ENCODE measurements at places on chromosomes 2 and 18.

DNA sequence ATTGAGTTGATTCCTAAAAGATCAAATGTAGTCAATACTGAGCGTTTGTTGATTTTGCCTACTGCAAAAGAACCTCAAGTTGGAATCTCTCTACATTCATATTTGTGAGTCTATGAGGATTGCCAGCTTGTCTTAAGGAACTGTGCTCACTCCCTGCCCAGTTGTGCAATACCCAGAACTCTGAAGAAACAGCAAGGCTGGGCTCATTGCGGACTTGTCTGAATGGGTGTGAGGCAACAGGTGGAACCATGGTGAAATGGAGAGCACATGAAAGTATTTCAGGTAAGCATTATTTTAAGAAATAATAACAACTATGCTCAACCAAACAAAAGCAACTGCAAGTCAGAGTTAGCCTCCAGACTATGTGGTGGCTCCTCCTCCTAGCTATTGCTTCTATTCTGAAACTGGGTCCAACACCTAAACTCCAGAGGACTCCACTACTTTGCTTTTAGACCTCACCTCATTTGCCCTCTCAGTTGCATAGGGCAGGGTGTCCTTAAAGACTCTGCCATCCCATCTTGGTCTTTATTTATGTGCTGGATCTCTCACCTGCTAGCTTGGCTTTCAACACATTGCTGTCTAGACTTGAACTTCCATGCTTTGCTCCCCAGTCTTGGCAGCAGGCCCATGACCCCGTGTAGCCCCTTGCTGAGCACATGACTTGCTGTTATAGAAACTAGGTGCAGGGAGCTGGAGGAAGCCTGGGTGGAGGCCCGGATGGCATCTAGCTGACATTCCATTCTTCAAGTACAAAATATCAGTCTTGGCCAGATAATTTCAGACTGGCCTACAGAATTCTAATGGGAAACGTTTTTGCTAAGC is 94.8 kb upstream of the ARL5A start:
- DNase-seq: peak; percentile 28

- peak; percentile 87 for DNase-seq
Observed at GRCh38 chr18:5466256-5466655, 77.5 kb downstream of the EPB41L3 start.

DNA sequence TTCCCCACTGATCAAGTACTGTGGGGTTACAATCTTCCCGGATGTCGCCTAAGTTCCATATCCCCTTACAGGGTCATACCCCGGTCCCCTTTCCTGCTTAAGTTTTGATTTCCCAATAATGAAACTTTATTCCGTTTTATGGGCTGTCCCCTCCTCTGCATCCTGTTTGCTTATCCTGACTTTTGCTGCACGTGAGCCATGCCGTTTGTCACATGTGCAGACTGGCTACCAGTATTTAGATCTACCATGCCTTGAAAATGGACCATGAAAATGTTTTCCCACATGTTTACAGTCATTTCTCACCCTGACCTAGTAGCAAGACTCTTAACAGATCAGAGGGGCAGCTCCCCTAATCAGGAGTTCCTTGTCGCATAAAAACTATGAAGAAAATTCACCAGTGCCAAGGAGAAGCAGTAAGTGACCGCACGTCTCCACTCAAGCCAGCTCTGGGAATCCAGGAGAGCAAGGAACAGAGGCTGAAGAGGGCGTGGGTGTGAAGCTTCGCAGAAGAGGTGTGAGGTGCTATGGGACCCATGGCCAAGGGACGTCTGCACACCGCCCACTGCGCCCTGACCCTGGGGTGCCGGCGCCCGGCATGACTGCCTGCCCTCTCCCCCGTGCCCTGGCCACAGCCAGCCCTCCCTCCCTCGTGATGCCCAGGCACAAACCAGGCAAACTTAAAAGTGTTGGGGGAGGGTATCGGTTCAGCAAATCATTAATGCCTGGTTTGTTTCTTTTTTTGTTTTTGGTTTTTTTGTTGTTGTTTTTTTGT is 440.8 kb upstream of the SALL3 start:
- no peak for DNase-seq

GRCh38 chr18:56545464-56545863 is 92.9 kb downstream of the TXNL1 start:
- no peak for DNase-seq

GRCh38 chr2:210531482-210531881 is 24.9 kb upstream of the CPS1 start:
- DNase-seq: no peak

GRCh38 chr2:232489516-232490220 is 2.0 kb upstream of the ECEL1 start:
- no peak for DNase-seq

DNA sequence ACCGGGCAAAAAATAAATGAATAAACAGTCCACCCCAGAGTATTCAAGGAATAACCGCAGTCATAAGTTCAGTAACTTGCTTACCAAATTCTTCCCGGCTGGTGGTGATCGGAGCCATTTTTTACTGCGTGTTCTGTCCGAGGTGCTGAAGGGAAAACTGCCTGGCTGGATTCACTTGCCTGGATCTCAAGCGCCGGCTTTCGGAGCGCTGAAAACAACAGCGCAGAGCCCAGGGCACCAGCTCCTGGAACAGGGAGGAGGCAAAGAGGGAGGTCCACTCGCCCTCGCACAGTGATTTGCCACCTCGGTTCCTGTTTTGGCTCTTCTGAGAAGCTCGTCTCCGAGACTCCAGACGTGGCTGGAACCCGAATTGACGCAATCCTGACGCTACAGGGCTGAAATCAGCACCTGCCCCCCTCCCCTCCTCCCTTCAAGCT is at the start of gene SYT4:
TSS of gene SYT4 (minus strand) at position 327 of the 437 bp plus-strand sequence. CDS start at position 118, 209 bp downstream.
- no peak for DNase-seq

DNA sequence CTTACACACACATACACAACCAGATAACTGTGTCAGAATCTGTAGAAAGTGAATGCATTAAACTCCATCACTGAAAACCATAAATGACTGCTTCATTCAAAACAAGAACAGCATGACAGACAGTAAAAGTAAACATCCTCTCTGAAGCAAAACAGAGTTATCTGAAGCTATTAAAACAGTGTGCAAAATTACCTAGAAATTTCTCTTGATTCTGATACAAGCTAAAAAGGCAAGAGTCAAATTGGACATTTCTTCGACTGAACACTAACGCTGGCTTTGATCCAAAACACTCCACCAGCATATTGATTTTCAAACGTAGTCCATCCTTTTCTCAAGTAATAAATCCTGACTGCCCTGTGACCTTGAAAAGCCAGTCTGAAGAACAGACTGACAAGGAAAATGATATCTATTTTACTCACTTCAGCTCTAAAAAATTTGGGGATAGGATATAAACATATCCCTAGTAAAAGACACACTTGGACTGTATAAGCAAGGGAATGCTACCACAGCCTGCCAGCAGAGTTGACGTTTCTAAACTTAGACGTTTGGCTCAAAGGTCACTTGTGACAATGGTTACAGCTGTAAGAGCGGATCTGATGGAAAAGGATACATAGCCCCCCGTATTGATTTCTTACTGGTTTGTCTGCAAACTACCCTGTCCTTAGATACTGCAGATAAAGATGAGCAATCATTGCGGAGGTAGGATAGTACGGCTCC is 128.9 kb upstream of the ITGB6 start:
- DNase-seq: no peak

- no peak for DNase-seq
Observed at GRCh38 chr2:55861733-55862132, 61.8 kb downstream of the EFEMP1 start.

DNA sequence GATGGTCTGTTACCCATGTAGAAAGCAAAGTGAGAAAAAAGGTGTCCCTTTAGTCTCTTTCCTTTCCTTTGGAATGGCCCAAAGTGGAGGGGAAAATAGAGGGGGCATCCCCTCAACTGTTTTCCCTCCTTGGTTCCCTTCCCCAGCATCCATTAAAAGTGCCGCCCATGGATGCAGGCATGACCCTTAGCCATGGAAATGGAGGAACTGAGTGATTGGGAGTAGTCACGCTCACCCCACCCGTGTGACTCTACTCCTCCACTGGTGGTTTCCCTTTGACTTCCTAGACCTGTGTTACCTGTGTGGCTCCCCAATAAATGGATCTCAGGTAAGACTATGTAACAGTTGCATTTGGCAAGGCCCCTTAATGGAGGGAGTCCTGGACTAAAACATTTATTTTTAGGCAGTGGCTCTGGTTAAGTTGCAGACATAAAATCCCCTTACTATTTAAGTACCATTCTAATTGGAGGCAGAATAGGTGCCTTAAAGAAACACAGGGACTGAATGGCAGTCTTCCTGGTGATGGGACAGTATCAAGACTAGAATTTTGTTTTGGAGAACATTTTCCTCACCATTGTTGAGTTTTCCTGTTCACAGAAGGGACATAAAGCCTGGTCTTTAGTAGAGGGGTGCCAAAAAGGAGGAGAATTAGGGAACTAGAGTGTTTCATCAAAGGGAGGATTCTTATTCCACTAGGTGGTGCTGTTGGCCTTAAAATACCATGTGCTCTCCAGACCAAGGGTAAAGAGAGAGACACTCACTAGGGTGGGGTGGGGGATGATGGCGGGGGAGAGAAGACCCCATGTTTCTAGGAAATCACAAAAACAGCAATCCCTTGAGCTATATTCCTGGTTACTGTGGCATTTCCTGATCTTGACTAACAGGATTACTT is 25.7 kb upstream of the PLA2R1 start:
- no peak for DNase-seq

- DNase-seq: no peak
Observed at GRCh38 chr2:86360776-86361175, 23.4 kb upstream of the REEP1 start.

DNA sequence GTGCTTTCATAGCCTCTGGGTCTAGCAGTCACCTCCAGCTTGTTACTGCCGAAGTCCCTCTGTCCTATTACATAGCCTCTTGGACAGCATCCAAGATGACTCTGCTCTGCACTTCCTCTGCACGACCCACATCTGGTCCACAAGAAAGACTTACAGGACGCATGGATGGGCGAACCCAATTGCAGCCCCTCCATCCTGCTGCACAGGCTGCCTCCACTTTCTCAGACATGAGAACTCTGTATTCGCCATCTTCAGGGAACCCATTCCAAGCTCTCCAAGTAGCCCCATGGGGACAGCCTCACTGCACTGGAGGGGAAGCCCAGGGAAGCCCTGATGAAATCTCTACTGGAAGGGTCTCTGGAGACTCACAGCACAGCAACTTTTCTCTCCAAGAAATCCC is 172.1 kb downstream of the GFPT1 start:
- no peak for DNase-seq

- peak; percentile 6 for DNase-seq
Observed at GRCh38 chr2:227415538-227416424, 28.0 kb upstream of the SCYGR1 start.

Measured in SIG-M5 (cell line).